ENCODE measurements at places on chromosomes 2 and 18.

DNA sequence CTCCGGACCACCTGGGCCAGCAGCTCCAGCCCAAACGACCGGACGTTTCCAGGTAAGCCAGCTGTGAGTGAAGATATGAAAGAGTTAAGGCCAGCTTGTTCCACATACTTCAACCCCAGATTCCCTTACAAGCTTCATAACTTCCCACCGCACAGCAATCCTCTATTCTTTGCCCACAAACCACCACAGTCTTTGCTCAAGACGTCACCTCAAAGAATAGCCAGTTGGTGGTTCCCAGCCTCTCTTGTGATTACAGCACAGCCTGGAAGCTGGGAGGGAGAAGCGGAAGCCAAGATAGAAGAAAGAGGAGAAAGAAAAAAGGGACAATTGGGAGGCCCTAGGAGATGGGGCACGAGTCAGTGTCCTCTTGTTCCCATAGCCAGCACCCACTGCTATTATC, 70.6 kb downstream of the NRP2 start:
- DNase-seq = no peak

DNA sequence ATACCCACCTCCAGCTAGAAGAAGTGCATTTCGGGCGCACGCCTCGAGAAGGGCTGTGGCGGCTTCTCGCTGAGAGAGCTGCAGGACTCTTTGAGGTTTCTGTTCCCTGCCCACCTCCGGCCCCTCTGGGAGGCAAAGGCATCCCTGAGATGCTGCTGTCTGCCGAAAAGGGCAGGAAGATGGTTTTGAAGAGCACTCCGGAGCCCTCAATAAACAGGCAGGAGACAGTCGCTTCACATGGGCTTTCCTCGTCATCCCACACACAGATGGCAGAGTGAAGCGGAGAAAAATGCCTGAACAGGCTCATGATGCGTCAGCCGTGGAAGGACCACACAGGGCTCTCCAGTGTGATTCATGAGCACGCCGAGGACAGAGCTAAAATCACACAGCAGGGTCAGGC, 25.4 kb upstream of the GLI2 start:
- DNase-seq = no peak

- DNase-seq = no peak
Observed at GRCh38 chr2:173580956-173581355, 226.3 kb downstream of the CDCA7 start.

- DNase-seq = no peak
Observed at GRCh38 chr2:101401906-101402305, 14.6 kb upstream of the CREG2 start.

DNA sequence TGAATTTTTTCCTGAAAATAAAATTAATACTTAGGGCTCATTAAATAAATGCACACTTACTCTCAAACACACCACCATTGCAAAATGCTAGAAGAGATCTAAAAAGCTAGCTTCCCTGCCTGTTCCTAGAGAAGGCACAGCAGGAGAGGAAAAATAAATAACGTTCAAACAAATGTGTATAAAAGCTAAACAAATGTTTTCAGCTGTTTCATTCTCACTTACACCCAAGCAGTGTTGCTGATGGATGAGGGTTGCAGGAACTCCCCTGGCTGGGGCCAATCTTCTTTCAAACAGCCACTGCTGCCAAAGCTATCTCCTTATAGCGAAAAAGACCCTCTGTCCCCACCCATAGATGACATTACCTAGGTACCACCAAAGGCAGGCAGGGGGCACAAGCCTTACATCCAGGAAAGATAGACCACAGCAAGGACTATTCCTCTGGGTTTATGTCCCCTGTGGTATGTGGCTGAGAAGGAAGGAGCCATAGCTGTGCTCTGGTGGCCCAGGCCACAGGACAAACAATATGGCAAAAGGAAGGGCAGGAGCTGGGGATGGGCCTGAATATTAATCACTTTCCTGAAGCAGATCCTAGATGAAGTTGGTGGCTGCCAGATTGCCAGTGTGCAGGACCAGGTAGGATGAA, 214.6 kb downstream of the TTC32 start:
- no peak for DNase-seq

DNA sequence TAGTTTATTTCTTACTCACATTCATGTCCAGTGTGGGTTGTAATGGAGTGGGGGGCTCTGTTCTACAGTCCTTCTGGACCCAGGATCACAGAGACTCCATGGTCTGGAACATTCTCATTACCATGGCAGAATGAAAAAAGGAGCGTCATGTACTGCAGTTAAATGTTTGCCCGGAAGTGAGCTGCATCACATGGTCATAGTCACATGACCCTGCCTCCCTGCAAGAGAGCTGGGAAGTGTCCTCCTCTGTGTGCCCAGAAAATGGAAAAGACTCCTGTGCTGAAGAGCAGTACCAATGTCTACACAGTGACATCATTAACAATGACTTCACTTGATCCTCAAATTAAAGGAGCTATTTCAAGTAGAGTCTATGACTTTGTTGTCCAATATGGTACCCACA, 74.0 kb upstream of the ZBTB14 start:
- no peak for DNase-seq

DNA sequence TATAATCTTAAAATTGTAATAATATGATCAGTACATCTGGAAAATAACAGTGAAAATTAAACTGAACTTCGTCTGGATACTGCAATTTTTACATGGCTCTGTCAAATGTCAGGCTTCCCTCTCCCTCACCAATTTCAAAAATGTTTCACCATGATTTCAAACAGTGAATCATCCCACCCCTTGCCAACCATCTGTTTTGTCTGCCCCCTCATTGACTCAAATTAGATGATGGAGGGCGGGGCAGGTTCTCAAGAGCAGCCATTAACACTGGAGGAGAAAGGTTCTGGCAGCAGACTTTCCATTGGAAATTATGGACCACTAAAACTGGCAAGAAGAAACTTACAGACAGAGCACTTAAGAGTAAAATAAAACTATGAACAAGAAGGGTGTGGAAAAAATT, 1195.7 kb upstream of the ZEB2 start:
- no peak for DNase-seq

DNA sequence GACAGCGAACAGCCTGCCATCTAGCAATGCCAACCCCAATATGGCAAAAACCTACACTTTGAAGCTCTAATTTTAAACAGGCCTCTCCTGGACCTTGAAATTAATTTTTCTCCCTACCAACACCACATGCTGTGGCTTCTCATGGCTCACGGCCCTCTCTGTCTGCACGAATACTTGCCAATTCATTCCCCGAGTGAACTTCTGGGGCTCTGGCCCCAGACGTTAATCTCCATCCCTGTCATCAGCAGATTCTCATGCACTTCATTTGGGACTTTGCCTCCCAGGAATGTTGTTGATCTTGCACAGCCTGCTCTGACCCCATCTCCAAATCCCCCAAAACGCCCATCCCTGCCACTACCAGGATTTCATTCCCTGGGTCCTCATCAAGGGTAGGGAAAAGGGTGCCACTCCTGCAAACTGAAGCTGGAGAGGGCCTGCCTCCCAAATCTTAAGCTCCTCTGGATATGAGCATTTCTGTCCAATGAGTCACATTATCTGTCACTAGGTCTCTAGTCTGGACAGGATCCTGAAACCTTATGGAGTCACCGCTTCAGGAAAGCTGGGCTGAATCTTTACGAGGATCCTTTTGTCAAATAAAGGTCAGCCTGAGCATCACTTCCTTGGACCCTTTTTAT, 10.4 kb downstream of the FIGLA start:
- no peak for DNase-seq

DNA sequence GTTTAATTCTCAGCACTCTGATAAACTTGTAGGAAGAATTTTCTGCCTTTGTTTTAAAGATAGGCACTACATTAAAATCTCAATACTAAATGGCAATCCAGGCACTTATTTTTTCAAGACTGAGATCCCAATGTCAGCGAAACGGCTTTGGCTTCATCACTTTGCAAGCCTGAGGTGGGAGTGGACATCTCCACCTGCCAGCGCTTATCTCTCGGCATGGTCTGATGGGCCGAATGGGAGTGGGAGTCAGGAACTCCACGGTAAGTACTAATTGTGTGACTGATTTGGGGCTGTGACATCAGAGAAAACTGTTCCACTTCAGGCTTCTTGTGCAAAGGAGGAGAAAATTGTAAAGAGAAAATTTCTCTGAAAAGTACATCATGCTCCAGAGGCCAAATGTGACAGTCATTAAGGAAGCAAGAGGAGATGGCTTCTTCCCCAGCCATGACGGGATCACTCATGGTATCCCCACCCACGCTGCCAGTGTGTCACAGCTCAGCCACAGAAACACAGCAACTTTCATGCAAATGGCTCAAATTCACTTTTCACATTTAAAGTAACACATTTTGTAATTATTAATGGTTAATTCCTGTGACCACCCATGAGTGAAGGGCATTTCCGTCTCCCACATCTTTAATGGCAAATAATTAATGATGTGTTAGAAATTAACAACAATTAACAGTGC, 385.5 kb upstream of the HNRNPA3 start:
- no peak for DNase-seq

- DNase-seq = no peak
Observed at GRCh38 chr2:96587843-96588242, 50.3 kb downstream of the KANSL3 start.

DNA sequence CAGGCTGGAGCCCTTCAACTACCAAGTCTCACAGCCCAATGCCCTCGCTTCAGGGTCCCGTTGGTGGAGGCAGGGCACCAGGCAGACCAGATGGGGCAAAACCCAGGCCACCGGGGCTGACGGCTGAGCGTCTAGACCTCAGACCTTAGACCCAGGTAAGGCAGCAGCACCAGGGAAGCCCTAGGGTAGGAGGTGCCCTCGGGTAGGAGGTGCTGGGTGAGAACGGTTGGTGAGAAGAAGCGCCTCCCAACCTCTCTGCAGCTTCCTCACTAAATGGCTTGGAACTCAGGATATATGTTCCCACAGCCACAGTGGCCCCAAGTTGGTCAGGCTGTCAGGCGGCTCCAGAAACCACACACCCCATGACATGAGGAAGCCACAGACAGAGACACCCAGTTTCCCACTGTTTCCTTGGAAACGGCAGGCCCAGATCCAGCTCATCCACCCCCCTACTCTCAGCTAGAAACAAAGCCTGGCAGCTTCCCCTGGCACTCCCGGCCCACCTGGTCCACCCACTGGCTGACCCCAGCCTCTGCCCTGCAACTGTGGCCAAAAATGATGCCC, 13.1 kb upstream of the MLPH start:
- DNase-seq = no peak

DNA sequence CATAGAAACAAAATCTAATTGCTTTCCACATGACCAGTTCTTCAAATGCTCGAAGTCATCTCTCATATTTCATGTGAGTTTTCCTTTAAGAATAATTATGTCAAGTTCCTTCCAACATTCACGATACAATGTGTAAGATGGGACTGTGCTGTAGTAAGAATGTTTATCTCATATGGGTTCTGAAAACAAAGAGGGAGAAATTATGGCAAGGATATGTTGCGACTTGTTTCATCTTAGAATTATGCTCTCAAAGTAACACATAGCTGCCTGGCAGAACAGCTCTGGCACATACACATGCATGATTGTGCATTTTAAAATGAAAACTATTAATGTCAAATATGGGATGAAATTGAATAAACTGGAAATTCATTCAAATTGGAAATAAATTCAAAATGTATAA, 314.8 kb upstream of the ACVR2A start:
- DNase-seq = no peak

DNA sequence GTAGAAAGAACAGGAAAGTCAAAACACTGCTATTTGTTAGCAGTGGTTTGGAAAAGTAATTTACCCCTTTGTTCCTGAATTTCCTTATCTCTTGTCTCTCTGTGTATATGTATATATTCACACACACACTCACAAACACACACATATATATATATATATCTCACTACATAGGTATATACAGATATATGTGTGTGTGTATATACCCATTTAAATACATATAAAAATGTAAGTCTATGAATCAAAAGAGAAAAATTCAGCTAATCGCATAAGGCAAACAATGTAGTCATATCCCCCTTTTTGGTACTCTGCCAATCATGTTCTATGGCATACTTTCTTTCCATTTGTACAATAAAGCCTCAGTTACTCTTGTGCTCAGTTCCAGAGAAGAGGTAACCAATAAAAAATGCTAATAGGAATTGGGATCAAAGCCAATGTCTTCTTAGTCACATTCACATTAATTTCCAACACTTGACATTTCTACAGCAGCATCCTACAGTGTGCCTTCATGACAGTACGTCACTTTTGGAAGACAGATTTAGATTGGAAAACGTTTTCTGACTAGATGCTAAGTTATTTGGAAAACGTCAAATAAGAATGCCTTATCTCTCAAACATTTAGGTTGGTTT, 94.6 kb downstream of the MC4R start:
- DNase-seq = peak; percentile 11

DNA sequence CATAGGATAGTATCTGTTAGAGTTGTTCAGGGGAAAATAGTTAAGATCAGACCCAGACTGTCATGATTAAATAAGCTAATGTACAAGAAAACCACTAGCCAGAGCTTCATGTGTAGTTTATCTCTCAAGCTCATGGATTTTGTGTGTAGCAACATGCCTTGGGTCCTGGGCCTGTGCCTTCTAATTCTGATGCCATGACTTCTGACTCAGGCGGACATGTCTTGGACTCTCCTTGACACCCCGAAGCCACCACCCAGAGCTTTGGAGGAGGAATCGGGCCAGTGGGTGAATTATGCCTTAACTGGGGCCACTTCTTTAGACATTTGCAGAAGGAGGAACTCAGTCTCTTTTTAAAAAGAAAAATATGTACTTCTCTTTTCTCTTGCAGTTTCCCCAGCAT, 68.7 kb downstream of the NPAS2 start:
- no peak for DNase-seq

DNA sequence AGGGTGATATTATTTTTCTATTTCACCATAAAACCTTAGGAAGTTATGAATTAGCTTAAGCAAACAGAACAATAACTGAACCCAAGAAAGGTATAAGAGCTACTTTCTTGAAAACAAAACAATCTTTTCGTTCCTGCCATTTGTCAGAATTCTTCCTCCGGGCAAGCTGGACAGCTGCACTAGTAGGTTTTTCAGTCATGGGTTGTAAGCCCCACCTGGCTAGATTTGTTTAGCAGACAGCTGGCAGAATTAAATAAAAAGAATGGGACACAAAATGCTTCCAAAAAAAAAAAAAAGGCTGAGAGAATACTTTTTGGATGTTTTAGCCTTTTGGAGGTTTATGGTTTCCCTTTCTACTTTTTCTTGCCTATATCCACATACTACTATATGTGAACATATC, 694.1 kb downstream of the ARHGAP15 start:
- DNase-seq = no peak

DNA sequence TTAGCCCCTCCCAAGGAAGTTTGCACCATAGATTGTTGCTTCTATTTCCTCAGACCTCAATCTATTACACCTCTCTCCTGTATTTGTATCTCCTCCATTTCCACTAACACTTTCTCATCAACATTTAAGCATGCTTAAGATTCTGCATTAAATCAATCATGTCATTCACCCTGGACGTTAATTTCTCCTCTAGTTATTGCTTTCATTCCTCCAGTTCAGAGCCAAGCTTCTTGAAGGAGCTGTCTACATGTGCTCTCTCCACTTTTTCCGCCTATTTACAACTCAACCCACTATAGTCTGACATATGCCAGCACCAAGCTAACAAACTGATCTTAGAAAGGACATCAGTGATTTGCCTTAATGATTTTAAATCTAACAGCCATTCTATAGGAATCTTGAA, 99.5 kb downstream of the OLA1 start:
- DNase-seq = no peak

GRCh38 chr18:59470561-59471121, 111.6 kb upstream of the LMAN1 start:
- no peak for DNase-seq

Measured in AG04450 (cell line).